ENCODE measurements at places on chromosomes 11 and 22.
A peak's percentile ranks its signal among the peaks of the same experiment; 100 is the strongest.

DNA sequence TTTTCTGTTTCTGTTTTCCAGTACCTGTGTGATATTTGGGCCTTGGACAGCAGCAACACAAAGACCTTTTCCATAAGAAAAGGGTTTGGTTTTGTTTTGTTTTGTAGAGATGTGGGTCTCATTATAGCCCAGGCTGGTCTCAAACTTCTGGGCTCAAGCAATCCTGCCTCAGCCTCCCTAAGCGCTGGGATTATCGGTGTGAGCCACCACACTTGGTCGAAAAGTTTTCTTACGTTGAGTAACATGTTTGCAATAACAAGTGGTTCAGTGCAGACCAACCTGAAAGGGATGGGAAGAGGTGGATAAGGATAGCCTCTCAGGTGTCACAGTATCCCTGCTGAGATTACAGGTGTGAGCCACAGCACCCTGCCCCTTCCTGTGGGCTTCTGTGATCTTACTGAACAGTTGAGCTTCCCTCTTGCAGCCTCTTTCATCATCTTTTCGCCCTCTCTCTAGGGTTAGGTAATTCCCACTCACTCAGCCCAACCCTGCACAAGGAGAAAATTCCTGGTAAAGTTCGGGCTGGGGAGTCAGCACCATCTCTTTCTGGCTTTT lies 3.5 kb upstream of the MRPL48 start:
- DNase-seq: no peak

GRCh38 chr11:113241636-113242054 lies 72.7 kb upstream of the TTC12 start:
- no peak for DNase-seq

- no peak for DNase-seq
Observed at GRCh38 chr22:30386608-30386959, 627 bp downstream of the RNF215 start.

- DNase-seq: no peak
Observed at GRCh38 chr11:12473381-12473780, 96.0 kb downstream of the PARVA start.

GRCh38 chr22:19576460-19577421 lies 52.5 kb upstream of the CLDN5 start:
- DNase-seq: peak; percentile 89

GRCh38 chr11:117959438-117960149 lies 26.6 kb upstream of the IL10RA start:
- DNase-seq: peak; percentile 79

DNA sequence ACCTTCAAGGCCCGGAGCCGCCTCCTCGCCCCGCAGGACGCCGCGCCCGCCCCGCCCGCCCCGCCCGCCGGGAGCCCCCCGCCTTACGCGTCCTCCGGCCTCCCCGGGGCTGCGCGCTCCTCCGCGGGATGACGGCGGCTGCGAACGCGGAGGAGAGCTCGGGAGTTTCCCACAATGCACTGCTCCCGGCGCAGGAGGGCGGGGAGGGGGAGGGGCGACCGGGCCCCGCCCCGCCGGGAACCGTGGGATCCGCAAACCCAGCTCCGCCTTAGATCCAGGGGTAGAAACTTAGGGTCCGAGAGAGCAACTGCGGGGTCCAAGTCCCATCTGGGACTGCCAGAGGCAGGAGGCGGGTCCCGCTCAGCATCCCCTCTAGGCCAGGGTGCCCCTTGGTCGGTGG lies at the start of gene CEND1:
Gene CEND1, minus strand, starts transcription at position 148 of the 400 bp plus-strand sequence. CDS start 1,514 bp downstream, outside the sequence.
- no peak for DNase-seq

DNA sequence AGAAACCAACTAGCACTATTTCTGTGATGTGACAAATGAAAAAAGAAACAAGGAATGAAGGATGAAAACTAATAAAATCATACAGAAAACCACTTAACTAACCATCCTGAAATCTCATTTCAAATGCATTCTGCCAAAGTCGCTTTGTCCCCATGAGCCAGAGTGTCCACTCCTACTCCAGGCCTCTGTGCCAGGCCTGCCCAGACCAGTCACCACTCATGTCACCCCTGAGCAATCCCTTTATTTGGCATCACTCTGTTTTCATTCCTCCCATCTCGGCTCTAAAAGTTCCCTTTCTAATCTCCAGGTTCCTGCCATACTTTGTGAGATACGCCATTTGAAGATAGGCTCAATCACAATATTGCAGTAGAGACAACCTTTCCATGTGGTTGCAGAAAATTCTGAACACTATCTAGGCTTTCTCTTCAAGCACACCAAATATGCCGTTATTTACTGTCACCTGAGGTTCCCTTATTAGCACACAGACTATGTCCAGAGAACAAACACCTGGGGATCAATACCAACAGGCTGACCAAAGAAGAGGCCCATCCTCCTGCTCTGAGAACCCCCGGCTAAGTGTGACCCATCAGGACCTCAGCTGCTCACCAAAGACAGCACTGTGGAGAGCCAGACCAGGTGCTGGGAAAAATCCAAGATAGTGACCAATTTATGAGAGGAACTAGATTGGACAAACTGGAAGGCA lies 202.4 kb downstream of the LARGE1 start:
- no peak for DNase-seq

GRCh38 chr11:130404727-130405126 lies 23.7 kb downstream of the ADAMTS8 start:
- DNase-seq: no peak

GRCh38 chr22:38981005-38981991 lies 849 bp upstream of the APOBEC3B start:
- DNase-seq: no peak

GRCh38 chr11:134266841-134267251 lies 9.3 kb upstream of the GLB1L3 start:
- DNase-seq: peak; percentile 81

- no peak for DNase-seq
Observed at GRCh38 chr11:2940921-2941821, 12.0 kb upstream of the PHLDA2 start.

- DNase-seq: no peak
Observed at GRCh38 chr11:22331771-22332170, 6.4 kb upstream of the SLC17A6 start.

DNA sequence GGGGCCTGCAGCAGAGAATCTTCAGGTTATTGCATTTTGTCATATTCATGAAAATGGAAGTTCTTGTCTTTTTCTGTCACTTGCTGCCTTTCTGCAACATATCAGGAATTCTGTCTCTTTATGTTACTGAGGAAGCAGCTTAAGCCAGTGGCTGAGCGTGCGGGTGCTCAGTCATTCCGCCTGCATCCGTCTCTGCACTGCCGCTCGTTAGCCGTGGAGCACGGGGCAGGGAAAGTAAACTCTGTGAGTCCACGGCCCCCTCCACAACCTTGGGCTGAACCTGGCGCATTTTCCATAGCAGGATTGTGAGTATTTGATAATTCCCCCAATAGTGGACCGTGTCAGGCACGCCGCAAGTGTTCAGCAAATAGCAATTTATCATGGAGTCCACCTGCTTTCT lies 1007.7 kb downstream of the BRD1 start:
- DNase-seq: no peak

All from MV-4-11 (cell line).